Testis (tissue), 5 donors: ENCODE measurements at places on chromosomes 12 and 14. TPM values are rescaled to one million over a fixed set of nuclear protein-coding genes. Genes with fewer than 3 reads are reported as not detected.

Gene CLEC14A
- 9.7 TPM for total RNA-seq

Gene MUCL1
- 1.4 TPM for total RNA-seq

Gene OR6C3
- not detected for total RNA-seq

- DNase-seq: no peak
- H3K27me3 ChIP-seq: no peaks in the 10 kb centered on the region
- peaks cover 3% of the 10 kb centered on the region for H3K4me1 ChIP-seq
- H3K4me3 ChIP-seq: no peak overlapping the region
- no peaks in the 10 kb centered on the region for H3K36me3 ChIP-seq
- no peak overlapping the region for H3K27ac ChIP-seq
Measured at GRCh38 chr12:52636189-52636588, 15.8 kb downstream of the KRT2 start.

GRCh38 chr12:75985566-75985965 lies 46.0 kb downstream of the PHLDA1 start:
- H3K36me3 ChIP-seq: no peaks in the 10 kb centered on the region
- H3K27me3 ChIP-seq: no peaks in the 10 kb centered on the region
- no peak overlapping the region for H3K27ac ChIP-seq
- no peak overlapping the region for H3K4me3 ChIP-seq
- DNase-seq: no peak

DNA sequence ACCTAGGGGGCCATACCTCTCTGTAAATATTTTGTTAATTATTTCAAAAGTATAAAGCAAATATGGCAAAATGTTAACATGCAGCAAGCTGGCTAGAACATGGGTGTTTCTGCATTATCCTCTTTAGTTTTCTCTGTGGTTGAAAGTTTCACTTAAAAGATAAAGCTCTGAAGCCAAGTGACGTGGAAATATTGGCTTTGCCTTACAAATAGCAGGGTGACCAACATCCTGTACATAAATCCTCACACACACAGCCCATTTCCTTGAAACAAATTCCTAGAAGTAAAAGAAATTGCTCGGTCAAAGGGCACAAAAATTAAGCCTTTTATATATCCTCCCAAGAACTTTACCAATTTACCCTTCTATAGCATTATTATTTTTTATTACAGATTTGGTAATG lies 10.6 kb upstream of the VWF start:
- H3K4me3 ChIP-seq: no peak overlapping the region
- H3K4me1 ChIP-seq: no peaks in the 10 kb centered on the region
- DNase-seq: no peak
- no peak overlapping the region for H3K27ac ChIP-seq
- H3K27me3 ChIP-seq: no peaks in the 10 kb centered on the region
- H3K36me3 ChIP-seq: no peaks in the 10 kb centered on the region

GRCh38 chr14:78902010-78902623 lies 731.9 kb downstream of the NRXN3 start:
- no peak overlapping the region for H3K4me3 ChIP-seq
- no peaks in the 10 kb centered on the region for H3K27me3 ChIP-seq
- no peak overlapping the region for H3K27ac ChIP-seq
- peak; percentile 69 for DNase-seq

DNA sequence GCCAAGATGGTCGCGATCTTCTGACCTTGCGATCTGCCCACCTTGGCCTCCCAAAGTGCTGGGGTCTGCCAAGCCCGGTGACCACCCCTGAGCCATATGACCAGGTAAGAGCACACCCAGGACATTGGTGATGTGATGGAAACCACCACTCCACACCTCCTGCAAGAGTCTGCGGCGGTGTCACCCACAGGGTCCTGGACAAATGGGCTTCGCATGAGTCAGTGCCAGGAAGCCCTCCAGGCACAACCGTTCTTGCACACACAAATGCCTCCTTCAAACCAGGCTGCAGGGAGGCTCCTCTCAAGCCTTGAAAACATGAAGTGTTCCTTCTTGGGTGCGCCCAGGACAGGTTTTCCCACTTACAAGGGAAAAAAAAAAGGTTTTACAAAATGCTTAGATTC lies 16.6 kb downstream of the PITPNM2 start:
- no peaks in the 10 kb centered on the region for H3K36me3 ChIP-seq
- no peaks in the 10 kb centered on the region for H3K27me3 ChIP-seq
- H3K27ac ChIP-seq: no peak overlapping the region
- no peak for DNase-seq

- H3K4me3 ChIP-seq: no peak overlapping the region
- no peak overlapping the region for H3K27ac ChIP-seq
- no peaks in the 10 kb centered on the region for H3K27me3 ChIP-seq
- no peak for DNase-seq
- peaks cover 7% of the 10 kb centered on the region for H3K4me1 ChIP-seq
- H3K36me3 ChIP-seq: no peaks in the 10 kb centered on the region
Measured at GRCh38 chr14:58966997-58967396, 221.5 kb upstream of the DAAM1 start.

DNA sequence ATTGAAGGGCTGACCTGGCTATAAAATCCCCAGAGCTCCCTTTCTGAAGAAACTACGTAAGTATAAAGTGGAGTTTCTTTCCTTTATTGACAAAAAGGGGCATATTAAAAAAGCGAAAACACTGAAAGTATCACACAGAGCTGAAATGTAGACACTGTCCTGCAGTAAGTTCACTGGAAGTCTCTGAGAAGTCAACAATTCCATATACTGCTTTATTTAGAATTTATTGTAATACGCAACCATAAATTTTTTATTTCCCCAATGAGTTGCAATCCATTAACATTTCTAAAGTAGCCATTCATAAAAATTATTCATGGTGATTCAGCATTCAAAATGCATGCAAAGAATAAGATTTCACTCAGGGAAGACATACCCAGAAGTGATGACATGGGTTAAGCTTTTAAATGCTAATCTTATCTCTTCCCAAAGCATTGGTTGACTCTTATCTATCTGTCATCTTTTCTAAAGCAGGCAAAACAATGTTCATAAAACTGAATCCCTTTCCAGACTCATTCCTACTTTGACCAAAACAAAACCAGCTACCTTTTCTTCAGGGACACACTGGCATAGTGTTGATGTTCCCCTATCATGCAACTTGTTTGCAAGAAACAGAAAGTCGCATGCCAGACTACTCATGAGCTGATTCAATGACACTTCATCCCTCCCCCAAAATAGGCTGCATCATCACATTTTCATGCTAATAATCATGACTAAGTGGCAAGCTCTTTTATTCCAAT lies 17.3 kb downstream of the KITLG start:
- DNase-seq: no peak
- no peak overlapping the region for H3K4me3 ChIP-seq
- peaks cover 2% of the 10 kb centered on the region for H3K4me1 ChIP-seq
- no peaks in the 10 kb centered on the region for H3K27me3 ChIP-seq

DNA sequence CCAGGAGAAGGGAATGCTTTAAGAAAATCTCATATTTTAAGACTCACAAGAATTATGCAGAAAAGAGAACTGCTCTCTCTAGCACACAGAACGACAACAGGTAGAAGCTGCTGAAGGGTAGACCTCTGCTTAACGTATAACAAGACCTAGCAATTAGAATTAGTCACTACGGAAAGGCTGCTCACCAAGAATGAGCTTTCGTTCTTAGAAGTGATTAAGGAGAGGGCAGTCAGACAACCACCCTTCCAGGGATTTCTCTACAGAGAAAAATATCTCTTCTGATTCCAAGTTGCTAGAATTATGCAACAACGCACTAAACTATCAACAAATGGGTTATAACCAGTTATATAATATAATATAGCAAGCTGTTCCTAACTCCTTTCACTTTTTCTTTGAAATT lies 18.6 kb downstream of the LRIG3 start:
- no peaks in the 10 kb centered on the region for H3K27me3 ChIP-seq
- no peaks in the 10 kb centered on the region for H3K4me1 ChIP-seq
- no peak overlapping the region for H3K4me3 ChIP-seq
- H3K27ac ChIP-seq: no peak overlapping the region

GRCh38 chr14:57401501-57401900 lies 11.1 kb downstream of the NAA30 start:
- H3K27me3 ChIP-seq: no peaks in the 10 kb centered on the region
- H3K36me3 ChIP-seq: no peaks in the 10 kb centered on the region
- peak overlapping the region; percentile 63 for H3K27ac ChIP-seq
- DNase-seq: no peak

DNA sequence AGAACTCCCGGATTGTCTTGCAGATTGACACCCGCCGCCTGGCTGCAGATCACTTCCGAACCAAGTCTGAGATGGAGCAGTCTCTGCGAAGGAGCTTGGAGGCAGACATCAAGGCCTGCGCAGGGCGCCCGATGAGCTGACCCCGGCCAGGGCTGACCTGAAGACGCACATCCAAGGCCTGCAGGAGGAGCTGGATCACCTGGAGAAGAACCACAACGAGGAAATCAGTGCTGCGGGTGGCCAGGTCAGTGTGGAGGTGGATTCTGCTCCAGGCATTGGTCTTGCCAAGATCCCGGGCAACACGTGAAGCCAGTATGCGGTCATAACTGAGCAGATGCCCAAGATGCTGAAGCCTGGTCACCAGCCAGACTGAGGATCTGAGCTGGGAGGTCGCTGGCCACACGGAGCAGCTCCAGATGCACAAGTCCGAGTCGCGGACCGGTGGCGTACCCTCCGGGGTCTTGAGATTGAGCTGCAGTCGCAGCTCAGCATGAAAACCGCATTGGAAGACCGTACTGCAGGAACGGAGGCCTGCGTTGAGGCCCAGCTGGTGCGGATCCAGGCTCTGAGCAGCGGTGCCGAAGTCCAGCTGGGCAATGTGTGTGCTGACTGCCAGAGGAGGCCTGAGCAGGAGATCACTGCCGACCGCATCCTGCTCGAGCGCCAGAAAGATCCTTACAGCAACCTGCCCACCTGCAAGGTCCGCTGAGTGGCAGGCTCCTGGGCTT lies 12.4 kb upstream of the A2M start:
- peaks cover 5% of the 10 kb centered on the region for H3K4me1 ChIP-seq
- H3K4me3 ChIP-seq: no peak overlapping the region
- H3K36me3 ChIP-seq: no peaks in the 10 kb centered on the region
- no peak overlapping the region for H3K27ac ChIP-seq
- H3K27me3 ChIP-seq: no peaks in the 10 kb centered on the region

DNA sequence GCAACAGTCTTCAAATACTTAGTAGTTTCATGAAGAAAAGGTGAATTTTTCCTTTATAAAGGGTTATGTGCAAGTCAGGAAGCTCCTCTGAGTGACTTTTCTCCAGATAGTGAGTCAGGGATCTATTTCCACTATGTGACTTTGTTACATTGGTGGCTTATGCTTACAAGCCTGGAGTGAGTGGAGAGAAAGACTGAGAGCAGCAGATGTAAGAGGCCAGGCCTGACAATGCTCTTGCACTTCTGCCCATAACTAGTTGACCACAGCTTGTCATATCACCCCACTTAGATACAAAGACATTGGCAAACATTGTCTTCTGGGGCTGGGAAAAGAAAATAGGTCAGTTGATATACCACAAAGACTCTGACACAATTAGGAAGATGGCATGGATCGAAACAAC lies 236.5 kb downstream of the PDZRN4 start:
- no peaks in the 10 kb centered on the region for H3K36me3 ChIP-seq
- no peaks in the 10 kb centered on the region for H3K27me3 ChIP-seq
- DNase-seq: no peak
- no peak overlapping the region for H3K27ac ChIP-seq
- no peaks in the 10 kb centered on the region for H3K4me1 ChIP-seq
- no peak overlapping the region for H3K4me3 ChIP-seq

GRCh38 chr12:57096099-57096572 lies 7.2 kb downstream of the NAB2 start:
- H3K27me3 ChIP-seq: no peaks in the 10 kb centered on the region
- DNase-seq: no peak
- H3K4me1 ChIP-seq: peaks cover 28% of the 10 kb centered on the region
- no peaks in the 10 kb centered on the region for H3K36me3 ChIP-seq

GRCh38 chr12:76470028-76470939 lies 89.3 kb downstream of the OSBPL8 start:
- no peak overlapping the region for H3K27ac ChIP-seq
- no peaks in the 10 kb centered on the region for H3K36me3 ChIP-seq
- no peaks in the 10 kb centered on the region for H3K27me3 ChIP-seq

DNA sequence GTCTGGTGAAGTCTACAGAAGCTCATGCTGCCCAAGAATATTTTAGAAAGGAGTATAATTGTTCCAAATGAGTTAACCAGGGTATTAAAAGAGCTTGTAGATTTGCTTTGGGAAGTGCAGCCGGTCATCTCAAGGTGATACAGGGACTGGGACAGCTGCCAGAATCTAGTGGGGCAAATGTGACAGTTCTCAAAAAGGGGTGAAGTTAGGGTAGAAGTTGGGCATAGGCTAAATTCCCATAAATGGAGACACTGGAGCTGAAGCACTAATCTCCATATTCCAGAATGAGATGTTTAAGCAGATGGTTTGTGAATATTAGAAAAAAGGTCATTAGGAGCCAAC lies 94.7 kb downstream of the ANO6 start:
- H3K4me1 ChIP-seq: peaks cover 7% of the 10 kb centered on the region
- H3K27me3 ChIP-seq: no peaks in the 10 kb centered on the region
- peak overlapping the region; percentile 57 for H3K27ac ChIP-seq
- no peak overlapping the region for H3K4me3 ChIP-seq
- DNase-seq: no peak

DNA sequence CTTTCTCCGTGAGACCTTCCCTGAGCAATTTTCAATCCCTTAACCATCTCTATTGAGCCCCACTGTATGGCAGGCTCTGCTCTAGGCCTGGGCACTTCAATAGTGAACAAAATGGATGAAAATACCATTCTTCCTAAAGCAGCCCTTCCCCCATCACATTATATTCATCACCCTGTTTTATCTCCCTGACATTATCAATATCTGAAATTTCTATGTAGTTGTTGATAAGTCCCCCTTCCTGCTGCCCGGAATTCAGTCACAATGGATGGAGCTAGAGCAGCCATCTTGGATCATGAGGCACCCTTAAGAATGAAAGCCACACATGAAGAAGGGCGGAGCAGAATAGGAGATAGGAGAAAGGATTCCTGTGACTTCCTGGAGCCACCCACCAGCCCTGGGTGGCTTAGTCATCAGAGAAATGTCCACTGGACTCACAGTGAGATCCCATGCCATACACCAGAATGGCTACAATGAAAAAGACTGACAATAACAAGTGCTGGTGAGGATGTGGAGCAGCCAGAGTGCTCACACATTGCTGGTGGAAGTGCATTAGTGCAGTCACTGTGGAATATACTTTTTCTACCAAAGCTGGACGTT lies 33.9 kb downstream of the SCARB1 start:
- H3K4me3 ChIP-seq: no peak overlapping the region
- H3K4me1 ChIP-seq: peaks cover 16% of the 10 kb centered on the region
- no peak overlapping the region for H3K27ac ChIP-seq
- H3K27me3 ChIP-seq: no peaks in the 10 kb centered on the region

DNA sequence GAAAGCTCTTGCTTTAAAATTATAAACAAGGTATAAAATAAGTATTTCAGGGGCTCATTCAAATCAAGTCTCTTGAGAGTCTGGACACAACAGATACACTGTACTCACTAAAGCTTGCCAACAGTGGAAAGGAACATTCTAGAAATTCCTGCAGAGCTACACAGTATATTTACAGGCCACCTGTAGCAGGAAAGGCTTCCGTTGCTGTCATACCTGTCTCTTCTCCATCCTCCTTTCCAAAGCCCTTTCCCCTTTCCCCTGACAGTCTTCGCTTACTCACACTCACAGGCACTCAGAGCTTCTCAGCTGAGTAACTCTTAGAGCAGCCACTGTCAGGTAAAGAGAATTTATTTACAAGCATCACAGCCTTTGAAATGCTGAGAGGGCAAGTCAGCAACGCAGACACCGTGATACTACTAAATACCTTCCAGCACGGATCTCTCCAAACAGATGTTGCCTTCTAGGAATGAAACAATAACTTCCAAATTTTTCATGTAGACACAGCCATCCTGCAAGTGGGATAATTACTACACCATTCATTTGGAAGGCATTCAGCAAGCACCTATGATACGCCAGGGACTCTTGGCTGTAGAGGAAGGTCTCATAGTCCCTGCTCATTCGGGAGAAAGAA lies 167.9 kb downstream of the FOXN3 start:
- no peak for DNase-seq
- no peaks in the 10 kb centered on the region for H3K36me3 ChIP-seq
- H3K4me1 ChIP-seq: peaks cover 22% of the 10 kb centered on the region
- H3K4me3 ChIP-seq: no peak overlapping the region
- H3K27ac ChIP-seq: no peak overlapping the region
